ENCODE measurements at places on chromosomes 11 and 22.

GRCh38 chr11:115333121-115333520, 171.1 kb downstream of the CADM1 start:
- DNase-seq = no peak

DNA sequence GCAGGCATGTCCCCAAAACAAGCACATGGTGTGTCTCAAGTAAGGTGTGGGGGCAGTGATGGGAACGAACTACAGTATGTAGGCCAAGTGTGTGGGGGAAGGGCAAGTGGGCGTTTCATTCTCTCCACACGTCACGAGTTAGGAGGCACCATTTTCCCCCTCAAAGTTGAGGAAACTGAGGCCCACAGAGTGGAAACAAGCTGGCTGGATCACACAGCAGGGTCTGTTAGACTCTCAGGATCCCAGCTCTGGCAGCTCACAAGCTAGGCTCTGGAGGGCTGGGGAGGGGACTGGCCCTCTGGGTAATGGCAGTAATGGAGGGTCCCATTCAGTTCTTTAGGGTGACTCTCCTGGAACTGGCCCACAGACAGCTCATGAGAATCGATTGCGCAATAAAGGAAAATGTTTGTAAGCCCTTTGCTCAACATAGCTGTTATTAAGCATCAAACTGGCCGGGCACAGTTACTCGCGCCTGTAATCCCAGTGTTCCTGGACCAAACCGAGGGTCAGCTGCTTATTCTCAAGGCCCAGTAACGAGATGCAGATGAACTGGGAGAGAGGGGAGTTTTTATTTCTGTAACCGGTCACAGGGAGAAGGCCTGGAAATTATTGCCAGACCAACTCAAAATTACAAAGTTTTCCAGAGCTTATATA, 24.1 kb upstream of the TUB start:
- no peak for DNase-seq

GRCh38 chr11:134862105-134862502, 450.1 kb upstream of the B3GAT1 start:
- DNase-seq = no peak

DNA sequence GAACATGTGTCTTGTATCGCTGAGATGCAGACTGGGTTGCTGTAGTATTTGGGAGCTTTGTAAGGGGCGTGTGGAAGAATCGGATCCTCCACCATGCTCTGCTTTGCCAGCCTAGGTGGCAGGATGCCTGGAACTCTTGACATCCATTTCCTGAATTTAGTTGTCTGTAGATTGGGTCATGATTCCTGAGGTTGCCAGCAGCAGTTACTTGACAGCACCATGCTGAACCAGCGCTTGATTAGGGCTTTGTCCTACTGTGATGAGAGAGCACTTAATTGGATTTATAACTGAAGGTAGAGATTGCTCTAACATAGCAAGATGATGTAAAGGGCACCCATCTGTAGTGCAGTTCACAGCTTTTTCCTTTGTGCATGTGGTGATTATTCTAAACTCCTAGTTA, 75.6 kb upstream of the HORMAD2 start:
- no peak for DNase-seq

- no peak for DNase-seq
Measured at GRCh38 chr11:27028561-27028965, 12.1 kb upstream of the BBOX1 start.

DNA sequence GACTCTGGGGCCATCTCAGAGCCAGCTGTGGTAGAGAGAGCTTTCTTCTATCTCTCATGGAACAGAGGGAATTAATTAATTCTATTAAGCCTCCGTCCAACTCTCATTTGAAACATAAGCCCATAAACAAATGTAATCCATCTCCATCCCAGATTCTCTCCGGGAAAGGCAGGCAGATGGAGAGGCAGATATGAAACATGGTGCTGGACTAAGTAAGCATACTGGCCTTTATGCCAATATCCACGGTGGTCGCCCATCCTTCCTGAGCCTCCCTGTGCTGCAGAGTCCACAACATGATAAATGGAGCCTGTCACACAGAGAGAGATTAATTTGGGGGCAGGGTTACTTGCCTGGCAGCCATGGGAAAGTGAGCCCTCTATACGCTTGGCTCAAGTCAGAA, 44.8 kb downstream of the PRR5L start:
- DNase-seq = no peak

DNA sequence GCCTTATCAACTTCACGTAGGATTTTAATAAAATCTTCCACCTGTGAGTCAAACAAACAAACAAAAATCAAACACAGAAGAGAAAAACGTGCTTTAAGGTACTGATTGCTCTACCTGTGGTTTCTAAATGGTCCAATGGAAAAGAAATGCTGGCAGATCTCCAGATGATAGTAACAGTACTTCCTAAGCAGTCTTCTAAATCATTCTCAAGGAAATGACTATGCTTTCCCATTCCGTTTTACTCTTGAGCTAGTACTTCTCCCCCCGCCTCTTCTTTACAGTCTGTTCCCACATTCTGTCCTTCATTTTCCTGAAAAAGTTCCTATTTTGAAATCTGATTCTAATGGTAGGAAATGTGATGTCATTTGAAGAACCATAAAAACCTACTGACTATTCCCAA, 25.4 kb downstream of the SAAL1 start:
- DNase-seq = no peak

DNA sequence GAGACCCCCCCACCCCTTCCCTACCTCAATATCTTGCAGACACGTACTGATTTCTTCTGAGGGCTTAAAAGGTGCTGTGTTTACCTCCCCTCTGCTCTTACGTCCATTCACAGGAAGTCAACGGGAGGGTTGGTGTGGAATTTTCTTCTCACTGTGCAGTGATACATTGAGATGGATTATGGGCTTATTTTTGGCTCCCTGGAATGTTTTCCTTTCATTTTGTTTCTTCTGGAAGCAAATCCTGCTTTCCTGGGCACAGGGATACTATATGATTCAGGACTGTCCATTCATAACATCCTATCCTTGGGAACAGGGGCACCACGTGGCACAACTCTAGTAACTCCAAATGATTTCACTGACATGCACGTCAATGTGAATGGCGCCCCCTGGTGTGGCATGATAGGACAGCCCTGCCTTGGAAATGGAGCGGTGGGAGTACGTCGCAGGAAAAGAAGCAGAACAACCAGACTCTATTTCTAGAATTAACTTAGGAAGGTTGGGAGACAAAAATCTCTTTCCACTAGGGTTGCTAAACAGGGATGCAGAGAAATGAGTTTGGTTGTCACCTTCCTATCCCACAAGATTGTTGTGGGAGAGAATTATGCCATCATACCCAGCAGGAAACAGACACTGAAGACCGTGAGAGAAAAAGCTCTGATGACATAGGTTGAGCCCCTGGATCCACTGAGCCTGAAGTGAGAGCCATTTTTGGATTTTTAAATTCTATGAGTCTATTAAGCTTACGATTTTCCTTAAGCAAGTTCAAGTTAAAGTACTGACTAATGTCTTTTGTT, 146.5 kb upstream of the RAG2 start:
- DNase-seq = peak; percentile 58

DNA sequence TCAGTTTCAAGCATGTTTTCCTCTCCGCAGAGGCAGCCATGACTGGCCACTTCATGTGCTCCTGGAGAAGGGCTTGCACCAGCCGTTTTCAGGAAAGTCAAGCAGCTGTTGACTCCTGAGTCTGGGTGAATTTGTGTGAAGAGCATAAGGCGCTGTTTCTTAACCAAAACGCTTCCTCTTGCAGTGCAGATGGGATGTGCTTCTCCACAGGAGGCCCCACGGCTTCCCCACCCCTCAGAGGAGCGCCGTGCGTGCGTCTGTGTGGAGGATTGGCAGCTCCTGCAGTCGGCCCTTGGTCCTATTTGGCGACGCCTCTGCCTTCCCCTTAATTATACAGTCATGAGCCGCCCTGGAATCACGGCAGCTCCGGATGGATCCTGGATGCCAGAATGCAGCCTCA, 54.1 kb upstream of the B3GAT1 start:
- no peak for DNase-seq

DNA sequence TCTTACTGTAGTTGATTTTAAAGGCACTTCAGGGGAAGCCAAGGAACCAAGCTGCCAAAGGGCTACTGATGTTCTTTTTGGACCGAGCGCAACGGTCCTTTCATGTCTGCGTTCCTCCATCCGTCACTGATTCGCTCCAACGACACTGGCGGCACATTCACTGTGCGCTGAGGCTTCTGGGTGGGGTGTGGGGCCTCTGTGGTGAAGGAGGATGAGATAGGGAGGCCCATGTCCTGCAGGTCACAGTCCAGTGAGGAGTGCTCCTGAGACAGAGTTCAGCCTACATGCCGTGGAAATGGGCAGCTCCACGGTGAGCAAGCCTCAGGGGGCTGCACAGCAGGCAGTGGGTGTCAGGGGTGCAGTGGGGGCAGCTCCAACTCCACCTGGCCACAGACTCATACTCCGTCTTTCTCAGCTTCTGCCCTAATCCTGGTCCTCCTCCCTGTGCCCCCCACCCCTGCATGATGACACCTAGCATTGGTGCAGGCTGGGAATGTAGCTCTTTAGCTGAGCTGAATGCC, 87.8 kb upstream of the SHANK2 start:
- DNase-seq = no peak

DNA sequence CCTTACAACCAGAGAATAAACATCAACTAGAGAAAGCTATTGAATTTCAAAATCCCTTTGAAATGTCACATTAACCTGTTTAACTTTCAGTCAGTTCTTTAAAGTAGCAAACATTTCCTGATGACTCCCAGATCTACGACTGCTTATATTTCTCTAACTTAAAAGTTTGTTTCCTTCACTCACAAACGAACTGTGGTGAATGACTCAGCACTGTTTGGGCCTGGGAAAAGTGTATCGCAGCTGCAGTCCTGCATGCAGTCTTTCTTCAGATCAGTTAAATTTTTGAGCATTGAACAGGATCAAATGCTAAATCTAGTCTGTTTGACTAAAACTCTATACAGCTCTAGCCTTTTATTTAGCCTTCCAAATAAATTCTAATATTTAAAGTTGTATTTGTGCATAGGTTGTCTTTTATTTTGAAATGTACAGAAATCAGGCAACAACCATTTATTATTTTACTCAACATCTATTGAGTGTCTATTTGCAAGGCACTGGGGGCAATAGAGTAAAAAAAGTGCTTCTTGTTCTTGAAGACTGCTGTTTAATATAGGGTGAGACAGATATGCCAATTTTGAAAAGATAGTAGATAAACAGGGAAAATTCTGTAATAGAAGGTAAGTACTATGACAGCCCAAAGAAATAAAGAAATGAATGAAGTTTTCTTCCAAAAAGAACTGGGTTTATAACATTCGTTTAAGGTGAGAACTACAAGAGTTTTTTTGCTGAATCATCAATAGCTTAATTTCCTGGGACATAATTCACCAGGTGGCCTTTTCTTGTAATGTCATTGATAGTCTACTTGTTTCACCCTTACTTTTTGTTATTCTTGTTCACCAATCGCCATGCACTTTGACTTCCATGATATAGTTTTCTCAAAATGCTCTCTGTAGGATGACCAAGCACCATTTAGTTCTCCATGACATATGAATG, 235.4 kb downstream of the METTL15 start:
- DNase-seq = peak; percentile 7

- no peak for DNase-seq
Measured at GRCh38 chr11:64742087-64742888, 1.7 kb downstream of the RASGRP2 start.

- DNase-seq = no peak
Measured at GRCh38 chr11:12066056-12066798, 44.2 kb upstream of the MICAL2 start.

GRCh38 chr11:57460022-57460757, at the start of gene RTN4RL2:
TSS of gene RTN4RL2 (plus strand) at chr11:57460528. CDS start at chr11:57460866, 338 bp downstream.
- DNase-seq = peak; percentile 100

- no peak for DNase-seq
Measured at GRCh38 chr22:39649500-39650089, 79.0 kb downstream of the CACNA1I start.

DNA sequence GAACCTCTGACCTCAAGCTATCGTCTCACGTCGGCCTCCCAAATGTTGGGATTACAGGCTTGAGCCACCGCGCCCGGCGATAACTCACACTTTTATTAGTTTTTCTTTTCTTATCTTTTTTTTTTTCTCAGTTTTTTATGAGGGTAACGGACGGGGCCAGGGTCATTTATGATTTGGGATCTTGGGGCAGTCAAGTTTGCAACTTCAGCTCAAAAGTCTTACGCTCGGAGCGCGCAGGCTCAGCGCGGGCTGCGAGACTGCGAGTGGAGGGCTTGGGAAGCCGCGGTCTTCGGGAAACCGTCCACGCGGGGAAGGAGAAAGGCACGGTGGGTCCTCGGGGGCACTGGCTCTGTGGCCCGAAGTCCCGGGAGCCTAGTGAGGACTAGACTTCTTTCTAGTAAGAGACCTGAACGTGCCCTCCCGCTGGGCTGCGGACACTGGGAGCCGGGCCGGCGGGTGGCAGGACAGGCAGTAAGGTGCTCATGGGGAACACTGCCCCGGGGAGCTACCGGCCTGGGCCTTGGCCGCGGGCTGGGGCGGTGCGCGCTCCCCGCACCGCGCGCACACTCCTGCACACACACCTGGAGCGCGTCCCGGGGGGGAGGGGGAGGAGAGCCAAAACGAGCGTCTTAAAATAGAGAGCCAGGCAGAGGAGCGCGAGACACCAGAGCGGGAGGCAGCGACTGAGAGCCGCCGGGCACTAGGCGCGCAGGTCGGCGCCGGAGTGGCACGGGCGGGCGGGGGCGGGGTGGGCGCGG, 476 bp upstream of the BARX2 start:
- no peak for DNase-seq

- no peak for DNase-seq
Measured at GRCh38 chr11:17927681-17928343, 85.0 kb downstream of the SERGEF start.

GRCh38 chr11:2927121-2927800, 2.0 kb downstream of the PHLDA2 start:
- DNase-seq = no peak

GRCh38 chr22:38467904-38468442, at the start of gene KDELR3:
TSS of gene KDELR3 (plus strand) at chr22:38468096. CDS start at chr22:38468234, 138 bp downstream.
- no peak for DNase-seq

DNA sequence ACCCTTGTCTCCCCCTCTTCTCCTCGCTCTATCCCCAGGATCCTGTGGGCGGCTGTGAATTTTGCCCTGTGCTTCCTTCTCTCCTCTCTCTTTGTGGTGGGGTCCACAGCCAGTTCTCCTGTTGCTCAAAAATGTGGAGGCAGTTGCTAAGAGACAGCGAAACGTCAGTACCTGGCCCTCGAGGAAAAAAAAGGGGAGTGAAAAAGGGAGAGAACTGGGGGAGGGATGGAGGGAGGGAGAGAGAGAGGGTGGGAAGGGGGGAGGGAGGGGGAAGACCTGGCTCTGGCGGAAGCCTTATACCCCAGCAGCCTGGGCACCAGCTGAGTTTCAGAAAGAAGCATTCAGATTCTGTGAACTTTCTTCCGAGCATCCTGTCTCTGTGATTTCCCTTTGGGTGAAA, 2.1 kb upstream of the LRRC55 start:
- no peak for DNase-seq

All from HuH-7 (cell line).